Transverse colon (tissue), 4 donors: ENCODE measurements at places on chromosomes 2 and 18. TPM values are rescaled to one million over a fixed set of nuclear protein-coding genes. Genes with fewer than 3 reads are reported as not detected.

Gene PSMA8
- total RNA-seq, result not detected

Gene PRSS56
- total RNA-seq, result not detected

Gene IL36A
- total RNA-seq, result not detected

Gene ERFE
- 0.41 TPM for total RNA-seq

Gene NOSTRIN
- total RNA-seq, result 44.5 TPM

- H3K36me3 ChIP-seq, result no peaks in the 10 kb centered on the region
- H3K4me1 ChIP-seq, result peaks cover 5% of the 10 kb centered on the region
- no peaks in the 10 kb centered on the region for H3K27me3 ChIP-seq
- peak; percentile 33 for DNase-seq
Measured at GRCh38 chr2:143321994-143322393, 192.8 kb downstream of the ARHGAP15 start.

GRCh38 chr2:214075456-214075855, 335.4 kb upstream of the VWC2L start:
- no peak overlapping the region for H3K4me3 ChIP-seq
- no peak for DNase-seq
- H3K27ac ChIP-seq, result no peak overlapping the region
- H3K4me1 ChIP-seq, result no peaks in the 10 kb centered on the region
- H3K27me3 ChIP-seq, result no peaks in the 10 kb centered on the region

- no peaks in the 10 kb centered on the region for H3K36me3 ChIP-seq
- no peaks in the 10 kb centered on the region for H3K27me3 ChIP-seq
- H3K4me3 ChIP-seq, result no peak overlapping the region
- no peak for DNase-seq
- no peak overlapping the region for H3K27ac ChIP-seq
- H3K4me1 ChIP-seq, result no peaks in the 10 kb centered on the region
Measured at GRCh38 chr2:187575751-187576067, 21.5 kb upstream of the TFPI start.

DNA sequence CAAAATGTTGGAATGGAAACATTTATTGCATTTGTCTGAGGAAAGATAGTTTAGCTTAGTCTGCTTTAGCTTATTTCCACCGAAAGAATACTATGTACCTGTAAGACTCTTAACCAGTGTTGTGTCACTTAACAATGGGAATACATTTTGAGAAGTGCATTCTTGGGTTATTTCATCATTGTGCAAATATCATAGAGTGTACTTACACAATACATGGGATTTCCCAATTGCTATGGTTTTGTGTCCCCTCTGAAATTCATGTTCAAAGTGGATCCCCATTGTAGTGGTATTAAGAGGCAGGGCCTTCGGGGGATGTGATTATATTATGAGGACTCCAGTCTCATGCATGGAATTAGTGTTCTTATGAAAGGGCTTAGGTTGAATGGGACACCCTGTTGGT, 249.4 kb upstream of the UBE2E3 start:
- DNase-seq, result no peak
- H3K27ac ChIP-seq, result no peak overlapping the region
- H3K36me3 ChIP-seq, result no peaks in the 10 kb centered on the region
- H3K27me3 ChIP-seq, result no peaks in the 10 kb centered on the region

DNA sequence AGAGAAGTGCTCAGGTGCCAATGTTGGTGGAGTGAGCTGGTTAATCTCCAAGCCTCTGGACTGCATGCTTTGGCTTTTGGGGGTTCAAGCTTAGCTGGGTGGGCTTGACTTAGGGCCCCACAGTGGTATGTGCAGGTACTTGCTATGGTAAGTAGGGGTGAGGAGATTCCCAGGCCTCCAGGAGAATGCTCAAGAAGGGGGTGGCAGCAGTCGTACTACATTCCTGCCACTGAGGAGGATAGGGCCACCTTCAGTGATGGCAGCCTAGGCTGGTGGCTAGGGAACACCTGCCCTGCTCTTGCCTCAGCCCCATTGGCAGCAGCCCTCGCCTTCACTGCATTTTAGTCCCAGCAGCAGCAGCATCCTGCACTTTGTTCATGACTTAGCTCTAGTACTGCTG, 55.6 kb upstream of the MYL1 start:
- no peaks in the 10 kb centered on the region for H3K36me3 ChIP-seq
- no peaks in the 10 kb centered on the region for H3K4me1 ChIP-seq
- DNase-seq, result no peak
- no peak overlapping the region for H3K27ac ChIP-seq
- no peak overlapping the region for H3K4me3 ChIP-seq
- H3K27me3 ChIP-seq, result no peaks in the 10 kb centered on the region

GRCh38 chr2:196284144-196284844, 112.9 kb upstream of the STK17B start:
- no peak overlapping the region for H3K4me3 ChIP-seq
- no peaks in the 10 kb centered on the region for H3K36me3 ChIP-seq
- H3K27ac ChIP-seq, result no peak overlapping the region
- H3K4me1 ChIP-seq, result peaks cover 4% of the 10 kb centered on the region

- H3K4me3 ChIP-seq, result no peak overlapping the region
- peak; percentile 20 for DNase-seq
- no peaks in the 10 kb centered on the region for H3K27me3 ChIP-seq
- peaks cover 4% of the 10 kb centered on the region for H3K4me1 ChIP-seq
- H3K27ac ChIP-seq, result peak overlapping the region; percentile 80
Measured at GRCh38 chr2:66851449-66851872, 416.5 kb downstream of the MEIS1 start.
